ENCODE measurements at places on chromosomes 2 and 18.

GRCh38 chr2:217803653-217803960 lies 199.2 kb downstream of the TNS1 start:
- DNase-seq = no peak

GRCh38 chr18:59061914-59062642 lies 77.6 kb upstream of the SEC11C start:
- DNase-seq = no peak

DNA sequence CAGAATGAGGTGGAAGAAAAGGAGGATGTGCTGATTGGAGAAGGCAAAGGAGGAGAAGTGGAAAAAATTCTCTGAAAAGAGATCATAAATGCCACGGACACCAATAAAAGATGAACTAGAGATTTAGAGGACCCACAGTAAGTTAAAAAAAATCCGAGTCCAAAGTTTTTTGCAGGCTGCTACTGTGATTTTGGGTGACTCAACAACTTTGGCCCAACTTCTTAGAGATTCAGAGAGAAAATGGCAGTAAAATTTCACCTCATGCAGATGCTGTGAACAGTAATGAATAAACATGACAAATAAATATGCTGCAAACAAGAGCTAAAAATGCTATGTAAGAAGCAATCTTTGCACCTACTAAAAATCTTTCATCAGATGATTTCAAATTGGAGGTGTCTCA lies 176.9 kb upstream of the SESTD1 start:
- DNase-seq = no peak

DNA sequence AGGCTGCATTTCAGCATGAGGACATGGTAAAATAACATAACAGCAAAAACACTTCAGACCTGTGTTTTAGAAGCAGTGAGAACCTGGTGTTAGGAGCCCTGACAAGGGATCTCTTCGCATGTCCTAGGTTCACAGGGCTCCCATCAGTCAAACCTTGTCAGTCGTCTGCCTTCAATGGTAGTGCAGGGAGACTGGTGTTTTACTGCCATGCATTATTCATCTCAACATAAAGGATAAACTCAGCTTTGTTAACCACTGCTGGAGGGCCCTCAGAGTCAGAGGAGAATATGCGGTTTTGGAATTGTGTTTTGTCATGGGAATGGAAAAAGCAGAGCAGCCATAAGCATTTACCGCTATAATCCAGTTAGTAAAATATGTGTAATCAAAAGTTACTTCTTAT lies 275.9 kb upstream of the GCFC2 start:
- peak; percentile 18 for DNase-seq

DNA sequence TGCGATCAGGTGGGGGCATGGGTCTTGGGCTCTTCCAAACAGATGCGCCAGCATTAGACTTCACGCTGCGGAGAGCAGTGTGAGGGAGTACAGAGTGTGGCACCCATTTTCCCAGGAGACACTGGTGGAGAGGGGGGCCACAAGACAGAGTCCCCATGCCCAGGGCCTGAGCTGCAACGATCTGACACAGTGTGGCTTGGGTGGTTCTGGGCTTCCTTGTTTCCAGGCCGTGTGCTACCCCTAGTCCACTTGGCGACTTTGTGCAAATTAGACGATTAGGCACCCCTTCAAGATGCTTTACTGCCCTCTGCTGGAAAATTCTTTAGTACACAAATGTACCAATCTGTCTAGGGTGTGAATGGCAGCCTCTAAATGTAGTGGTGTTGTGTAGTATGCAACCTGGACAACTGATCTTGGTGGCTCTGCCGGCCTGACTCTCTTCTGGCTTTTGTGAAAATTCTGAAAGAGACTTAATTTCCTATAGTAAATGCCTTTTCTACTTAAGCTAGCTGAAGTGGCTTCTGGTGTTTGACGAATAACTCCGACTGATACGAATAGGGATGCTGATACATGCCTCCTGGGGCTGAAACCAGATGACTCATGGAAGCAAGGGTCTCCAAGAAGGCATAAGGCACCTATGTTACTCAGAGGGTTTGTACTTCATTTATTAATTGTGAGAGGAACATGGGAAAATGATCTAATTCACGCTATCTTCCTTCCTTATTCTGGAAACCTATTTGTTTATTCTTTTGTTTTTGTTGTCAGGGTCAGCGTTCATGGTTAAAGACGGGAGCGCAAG lies 92.3 kb upstream of the SMAD2 start:
- DNase-seq = peak; percentile 84

DNA sequence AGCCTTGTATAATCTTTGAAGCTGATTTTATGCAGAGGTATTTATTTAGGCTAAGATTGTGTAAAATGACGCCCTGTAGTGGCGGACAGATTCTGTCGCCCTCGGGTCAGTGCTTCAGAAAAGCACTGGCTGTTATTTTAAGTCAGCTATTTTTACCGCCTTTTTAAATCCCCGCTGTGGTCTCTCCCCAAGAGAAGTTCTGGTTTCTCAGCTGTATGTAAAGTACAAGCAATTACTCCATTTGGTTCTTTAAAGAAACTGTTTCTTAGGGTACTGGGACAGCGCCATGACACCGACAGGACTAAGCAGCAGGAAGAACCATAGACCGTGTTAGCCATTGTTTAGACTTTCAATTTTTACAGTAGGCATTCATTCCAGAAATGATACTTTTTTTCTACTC lies 65.0 kb downstream of the UGGT1 start:
- DNase-seq = no peak
